ENCODE measurements at places on chromosomes 4 and X. TPM values are rescaled to one million over a fixed set of nuclear protein-coding genes. Genes with fewer than 3 reads are reported as not detected.

DNA sequence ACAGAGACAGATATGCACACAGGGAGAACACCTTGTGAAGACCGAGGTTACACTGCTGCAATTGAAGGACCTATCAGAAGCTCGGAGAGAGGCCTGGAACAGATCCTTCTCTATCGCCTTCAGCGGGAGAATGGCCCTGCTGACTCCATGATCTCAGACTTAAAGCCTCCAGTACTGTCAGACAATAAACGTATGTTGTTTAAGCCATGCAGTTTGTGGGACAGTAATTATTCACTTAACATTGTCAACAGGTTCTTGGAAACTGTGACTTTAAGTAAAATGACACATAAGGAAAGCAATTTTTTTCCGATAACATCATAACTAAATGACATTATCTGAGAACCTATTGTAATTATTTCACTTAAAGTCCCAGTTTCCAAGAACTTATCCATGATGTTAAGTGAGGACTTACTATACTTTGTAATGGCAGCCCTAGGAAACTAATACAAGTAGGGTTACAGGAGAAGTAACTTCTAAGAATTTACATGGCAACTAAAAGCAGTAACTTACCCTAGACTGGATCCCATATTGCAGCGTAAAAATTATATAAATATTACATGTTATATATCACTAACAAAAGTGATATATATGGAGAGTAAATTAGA lies 180.8 kb upstream of the MAB21L2 start:
- DNase-seq: no peak

GRCh38 chr4:36385951-36386571 lies 104.6 kb downstream of the DTHD1 start:
- DNase-seq: no peak

DNA sequence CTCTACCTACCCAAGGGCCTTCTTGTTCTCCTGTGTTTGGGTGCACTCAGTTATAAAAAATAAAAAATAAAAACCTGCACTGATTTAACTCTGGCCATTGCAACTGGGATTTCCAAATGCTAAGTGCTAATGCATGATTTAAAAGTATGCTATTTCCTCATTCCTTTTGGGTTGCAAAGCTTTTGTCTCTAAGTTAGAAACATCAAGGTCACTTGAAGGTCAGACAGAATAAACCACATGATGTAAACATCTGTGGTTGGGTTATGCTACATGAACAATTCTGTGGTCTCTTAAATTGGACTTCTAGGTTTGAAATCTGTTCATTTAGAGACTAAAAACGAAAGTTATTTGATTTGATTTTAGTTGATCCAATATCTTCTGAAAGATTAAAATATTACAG lies 1547.4 kb upstream of the TENM3 start:
- no peak for DNase-seq

- DNase-seq: no peak
These were observed 175.5 kb downstream of the CAMK2D start for GRCh38 chr4:113586072-113586471.

DNA sequence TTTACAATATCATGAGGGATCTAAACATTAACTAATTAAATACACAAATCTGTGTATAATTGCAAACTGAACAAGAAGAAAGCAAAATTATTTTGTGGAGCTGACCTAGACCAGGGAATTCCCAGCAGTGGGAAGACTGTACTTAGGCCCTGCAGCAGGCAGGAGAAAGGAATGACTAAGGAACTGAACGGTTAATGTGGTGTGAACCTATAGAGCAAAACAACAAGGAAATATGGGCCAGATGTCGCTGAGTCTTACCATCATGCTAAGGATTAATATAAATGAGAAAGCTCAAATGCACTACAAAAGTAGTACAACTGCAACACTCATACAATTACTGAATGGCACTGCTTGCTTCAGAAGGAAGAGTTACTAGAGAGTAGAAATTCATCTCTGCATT lies 120.3 kb upstream of the ATXN3L start:
- no peak for DNase-seq

DNA sequence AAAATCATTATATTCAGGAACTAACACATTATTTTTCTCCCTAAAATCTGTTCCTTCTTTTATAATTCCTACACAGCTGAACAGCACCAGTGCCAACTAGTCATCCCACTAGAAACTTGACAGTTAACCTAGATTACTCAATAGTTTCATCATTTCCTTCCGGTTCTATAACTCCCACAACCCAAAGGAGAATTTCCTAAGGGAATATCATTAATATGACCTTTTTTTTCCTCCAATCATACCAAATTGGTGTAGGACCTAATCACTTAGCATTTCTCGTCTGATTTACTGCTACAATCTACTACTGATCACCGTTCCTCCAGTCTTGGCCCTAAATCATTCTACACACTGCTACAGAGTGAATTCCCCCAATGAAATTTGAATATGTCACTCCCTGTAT lies 45.9 kb downstream of the WDFY3 start:
- peak; percentile 58 for DNase-seq

DNA sequence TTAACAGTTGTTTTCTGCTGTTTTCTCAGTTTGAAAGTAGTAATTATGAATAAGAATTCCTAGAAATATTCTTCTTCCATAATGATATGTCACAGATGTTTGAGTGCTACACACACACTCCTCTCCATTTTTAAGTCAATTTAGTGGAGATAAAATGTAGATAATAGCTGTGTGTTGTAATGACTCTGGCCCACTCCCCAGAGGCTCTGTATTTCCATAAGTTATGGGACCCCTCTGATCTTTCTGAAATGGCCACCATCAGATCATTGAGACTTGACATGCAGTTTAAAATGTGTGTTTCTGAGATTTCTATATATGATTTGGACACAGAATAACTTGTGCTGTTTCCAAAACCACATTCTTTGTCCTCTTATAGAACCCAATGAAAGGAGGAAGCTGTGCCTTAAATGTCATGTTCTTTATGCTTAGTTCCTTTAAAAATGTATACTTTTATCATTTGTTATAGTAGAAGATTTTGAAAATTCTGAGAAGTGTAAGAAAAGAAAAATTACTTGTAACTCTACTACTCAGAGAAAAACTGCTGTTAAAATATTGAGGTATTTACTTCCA lies 46.4 kb downstream of the GAB1 start:
- no peak for DNase-seq

DNA sequence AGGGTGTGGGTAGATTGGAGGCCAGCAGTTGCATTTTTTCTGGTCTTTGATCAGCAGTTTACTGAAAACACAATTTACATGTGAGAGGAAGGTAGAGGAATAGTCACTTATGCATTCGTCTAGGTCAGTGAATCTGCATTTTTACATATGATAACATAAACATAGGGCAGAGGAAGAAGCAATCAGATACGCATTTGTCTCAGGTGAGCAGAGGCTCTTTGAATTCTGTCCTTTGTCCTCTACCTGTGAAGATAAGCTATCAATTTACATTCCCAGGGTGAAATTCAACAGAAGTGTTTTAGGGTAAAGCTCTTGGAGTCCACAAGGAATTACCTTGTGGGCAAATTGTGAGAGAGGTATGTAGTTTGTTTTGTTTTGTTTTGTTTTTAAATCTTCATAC lies 306.5 kb downstream of the MAGEB5 start:
- DNase-seq: no peak

DNA sequence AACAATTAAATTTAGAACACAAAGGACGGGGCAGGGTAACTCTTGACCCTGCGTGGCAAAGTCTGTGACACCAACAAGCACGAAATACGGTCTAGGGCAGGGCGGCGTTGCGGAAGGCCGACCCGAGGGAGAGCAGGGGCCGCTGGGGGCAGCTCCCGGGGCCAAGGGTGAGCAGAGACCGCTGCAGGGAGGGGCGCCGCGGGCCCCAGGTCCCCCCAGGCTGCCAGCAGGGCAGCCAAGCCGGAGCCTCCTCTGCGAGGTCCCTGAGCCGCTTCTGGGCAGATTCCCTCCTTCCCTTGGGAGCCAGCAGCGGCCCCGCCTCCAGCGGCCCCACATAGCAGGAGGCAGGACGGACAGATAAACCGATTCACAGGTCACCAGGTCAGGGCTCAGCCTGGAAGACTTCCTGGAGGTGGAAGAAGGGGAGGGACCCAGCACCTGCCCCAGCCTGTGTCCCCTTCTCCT lies 90.2 kb downstream of the FAM53A start:
- DNase-seq: no peak

- DNase-seq: no peak
These were observed 141.3 kb downstream of the PALLD start for GRCh38 chr4:168637872-168638756.

DNA sequence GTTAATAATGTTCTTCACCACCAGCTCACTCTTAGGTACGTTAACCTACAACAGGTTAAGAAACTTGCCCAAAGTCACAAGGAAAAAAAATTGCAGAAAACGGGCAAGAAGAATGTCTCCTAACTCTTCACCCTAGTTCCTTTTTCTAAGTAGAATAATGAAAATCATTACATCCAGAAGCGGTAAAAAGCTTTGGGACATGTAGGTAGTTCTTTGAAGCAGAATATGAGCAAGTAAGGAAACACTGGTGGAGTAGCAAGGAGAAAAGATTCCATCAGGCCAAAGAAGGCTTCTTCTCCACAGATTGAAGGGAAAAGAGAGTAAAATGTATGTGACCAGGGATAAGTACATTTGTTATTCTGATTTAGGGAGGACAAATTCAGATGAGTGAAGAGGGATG lies 4.1 kb downstream of the CAMK2D start:
- no peak for DNase-seq

GRCh38 chr4:97150966-97151365 lies 992.3 kb downstream of the STPG2 start:
- DNase-seq: no peak

DNA sequence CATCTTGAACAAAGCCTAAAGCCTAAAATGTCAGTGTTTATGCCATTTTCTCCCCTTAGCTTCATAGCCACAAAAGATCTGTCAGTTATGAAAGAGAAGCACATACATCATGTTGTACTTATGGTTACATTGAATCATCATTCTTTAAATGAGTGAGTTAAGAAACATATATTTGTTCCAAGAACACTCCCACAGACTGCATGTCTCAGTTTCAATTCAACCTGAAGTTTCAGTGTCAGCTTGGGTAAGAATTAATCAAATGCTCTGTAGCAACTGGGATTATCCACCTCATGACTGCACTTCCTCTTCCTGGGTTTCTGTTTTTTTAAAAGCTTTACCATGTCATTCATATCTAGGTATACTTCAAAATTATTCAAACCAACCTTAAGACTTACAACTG lies 3.9 kb upstream of the TMPRSS11B start:
- no peak for DNase-seq

DNA sequence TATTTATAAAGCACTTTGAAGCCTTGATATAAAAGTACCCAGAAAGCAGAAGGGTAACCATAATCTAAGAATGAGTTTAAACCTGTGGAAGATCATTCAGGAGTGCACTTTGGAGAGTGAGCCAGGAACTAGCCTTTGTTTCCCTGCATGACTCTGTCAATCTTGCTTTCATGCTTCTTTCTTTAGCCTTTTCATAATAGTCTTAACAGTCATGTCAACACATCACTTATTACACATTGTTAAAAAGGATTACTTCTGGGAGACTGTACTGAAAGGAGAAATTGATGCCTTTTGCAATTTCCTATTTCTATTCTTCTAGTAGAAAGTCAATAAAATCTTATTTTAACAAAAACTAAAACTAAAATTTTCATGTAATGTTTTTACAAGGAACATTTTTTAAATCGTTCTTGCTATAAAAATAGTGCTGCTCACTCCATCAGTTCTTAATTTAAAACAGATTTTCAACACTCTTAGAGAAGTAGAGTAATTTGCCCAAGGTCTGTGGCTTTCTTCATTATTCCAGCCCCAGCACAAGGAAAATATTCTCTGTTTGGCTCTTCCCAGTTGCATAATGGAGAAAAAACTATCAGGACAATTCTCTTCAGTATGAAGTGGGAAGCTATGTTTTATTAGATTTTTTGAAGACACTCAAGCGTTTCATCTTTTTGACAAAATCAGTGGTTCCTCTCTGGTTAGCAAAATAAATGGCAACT lies 35.4 kb upstream of the SPP1 start:
- DNase-seq: no peak

GRCh38 chrX:133053861-133054598 lies 42.9 kb downstream of the USP26 start:
- DNase-seq: no peak

GRCh38 chr4:21887481-21887880 lies 61.1 kb downstream of the KCNIP4 start:
- DNase-seq: no peak

DNA sequence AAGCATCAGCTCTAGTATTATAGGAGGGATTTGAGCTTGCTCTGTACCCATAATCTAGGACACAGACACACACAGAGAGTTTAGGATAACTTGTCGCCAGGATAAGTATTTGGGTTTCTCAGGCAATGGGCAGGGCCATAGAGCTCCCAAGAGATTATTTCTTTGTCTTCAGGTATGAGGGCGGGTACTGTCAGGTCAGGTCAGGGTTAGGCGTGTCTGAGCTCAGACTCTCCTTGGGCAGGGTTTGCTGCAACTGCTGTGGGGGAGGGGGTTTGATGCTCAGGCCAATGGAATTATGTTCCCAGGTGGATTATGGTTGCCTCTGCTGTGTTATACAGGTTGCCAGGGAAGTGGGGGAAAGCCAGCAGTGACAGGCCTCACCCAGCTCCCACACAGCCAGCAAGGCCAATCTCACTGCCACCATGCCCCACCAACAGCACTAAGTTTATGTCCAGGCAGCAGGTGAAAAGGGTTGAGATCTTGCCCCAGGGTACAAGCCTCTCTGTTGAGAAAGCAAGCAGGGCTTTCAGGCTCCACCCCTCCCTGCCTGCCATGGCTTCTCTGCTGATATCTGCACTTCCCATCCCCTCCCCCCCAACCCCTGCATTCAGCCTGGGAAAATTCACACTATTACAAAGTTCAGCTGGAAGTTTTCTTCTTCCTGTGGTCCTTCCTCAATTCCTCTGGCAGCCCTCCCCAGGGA lies 101.3 kb downstream of the RRAGB start:
- no peak for DNase-seq

DNA sequence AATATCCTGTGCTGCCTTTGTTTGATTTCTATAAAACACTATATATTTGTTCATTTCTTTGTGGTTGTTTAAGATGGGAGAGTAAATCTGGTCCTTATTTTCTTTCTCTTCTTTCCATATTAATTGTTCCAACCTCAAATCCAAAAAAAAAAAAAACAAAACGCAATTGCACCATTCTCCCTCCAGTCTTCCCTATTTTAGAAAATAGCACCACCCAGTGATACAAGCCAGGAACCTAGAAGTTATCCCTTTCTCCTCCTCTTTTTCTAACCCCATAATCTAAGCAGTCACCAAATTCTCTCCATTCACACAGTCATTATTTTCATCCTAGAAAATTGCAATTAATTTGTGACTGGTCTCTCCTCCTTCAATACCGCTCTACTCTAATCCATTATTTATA lies 107.8 kb downstream of the GABRA3 start:
- no peak for DNase-seq

GRCh38 chr4:119729835-119730670 lies 101.4 kb upstream of the PDE5A start:
- DNase-seq: peak; percentile 88

GPAT3 gene
- 17.3 TPM for total RNA-seq

HTR2C gene
- not detected for total RNA-seq

PABPC4L gene
- 0.51 TPM for total RNA-seq

REPS2 gene
- 6.1 TPM for total RNA-seq

PCSK1N gene
- under 0.01 TPM for total RNA-seq

PCYT1B gene
- total RNA-seq: not detected

SFRP2 gene
- total RNA-seq: not detected

MED12 gene
- 29.0 TPM for total RNA-seq

PABPC1L2B gene
- not detected for total RNA-seq

CSN1S1 gene
- total RNA-seq: not detected

MAGEA8 gene
- total RNA-seq: not detected

TLR2 gene
- 0.13 TPM for total RNA-seq

HSFX2 gene
- total RNA-seq: 0.25 TPM

HS3ST1 gene
- 0.77 TPM for total RNA-seq

ANK2 gene
- 72.4 TPM for total RNA-seq

SPANXA1 gene
- not detected for total RNA-seq

ARAP2 gene
- total RNA-seq: 0.13 TPM
